CD4-positive, alpha-beta T cell treated with Interleukin-12 subunit alpha and Interleukin-12 subunit beta, for 1 hour (primary cell): ENCODE measurements at places on chromosomes 3 and 15.

GRCh38 chr15:56927816-56928215 lies 9.4 kb downstream of the TCF12 start:
- no peak for DNase-seq

DNA sequence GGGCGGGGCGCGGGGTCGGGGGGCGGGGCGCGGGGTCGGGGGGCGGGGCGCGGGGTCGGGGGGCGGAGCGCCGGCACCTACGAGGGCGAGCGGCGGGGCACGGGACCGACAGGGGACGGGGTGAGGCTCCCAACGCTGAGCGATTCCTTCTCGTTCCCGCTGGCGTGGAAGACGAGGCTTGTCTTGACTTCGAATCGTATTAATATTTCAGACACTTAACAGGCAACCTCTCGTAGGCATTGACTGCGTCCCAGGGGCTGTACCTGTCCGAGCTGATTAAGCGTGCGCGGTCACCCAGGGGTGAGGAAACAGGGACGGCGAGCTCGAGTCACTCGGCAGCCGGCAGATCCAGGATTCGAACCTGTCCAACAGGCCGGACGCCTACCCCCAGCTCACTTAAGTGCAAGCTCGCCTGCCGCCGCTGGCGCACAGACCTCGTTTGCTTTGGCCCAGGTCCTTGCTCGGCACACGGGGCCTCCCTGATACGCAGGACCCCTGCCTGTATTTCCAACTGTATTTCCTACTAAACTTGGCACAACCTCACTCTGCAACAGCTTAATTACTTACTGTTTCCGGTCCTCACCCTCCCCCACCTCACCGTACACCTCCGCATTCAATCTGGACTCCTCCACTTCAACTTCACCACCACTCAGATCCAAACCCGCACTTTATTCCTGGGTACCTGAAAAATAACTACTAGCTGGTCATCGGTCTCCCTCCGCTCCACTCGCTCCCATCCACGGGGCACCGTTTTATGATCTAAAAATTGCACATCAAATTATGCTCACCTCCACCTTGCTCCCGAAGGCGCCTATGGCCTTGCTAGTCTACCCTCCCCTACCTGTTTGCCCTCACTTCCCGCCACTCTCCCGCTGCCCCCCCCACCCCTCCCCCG lies 722 bp upstream of the ZXDC start:
- no peak for DNase-seq

GRCh38 chr3:126765187-126766069 lies 61.4 kb downstream of the CHCHD6 start:
- no peak for DNase-seq

DNA sequence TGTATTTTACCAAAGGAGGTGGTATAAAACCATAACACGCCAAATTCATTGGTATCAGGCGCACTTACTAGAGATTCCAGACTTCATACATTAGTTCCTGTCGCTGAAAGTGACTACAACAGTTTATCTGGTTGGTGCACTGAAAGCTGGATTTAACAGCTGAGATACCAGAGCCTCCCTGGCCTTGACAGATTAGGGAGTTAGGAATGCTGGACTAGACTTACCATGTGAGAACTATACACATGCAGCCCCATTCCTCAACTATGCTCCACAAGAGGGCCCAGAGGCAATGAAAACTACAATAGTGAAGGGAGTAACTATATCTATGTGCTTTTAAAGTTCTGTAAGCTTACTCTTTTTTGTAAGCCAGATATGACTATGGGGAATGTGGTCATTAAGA lies 174.4 kb downstream of the STAG1 start:
- no peak for DNase-seq

- no peak for DNase-seq
These were observed 75.1 kb upstream of the OSTN start for GRCh38 chr3:191123946-191124345.

DNA sequence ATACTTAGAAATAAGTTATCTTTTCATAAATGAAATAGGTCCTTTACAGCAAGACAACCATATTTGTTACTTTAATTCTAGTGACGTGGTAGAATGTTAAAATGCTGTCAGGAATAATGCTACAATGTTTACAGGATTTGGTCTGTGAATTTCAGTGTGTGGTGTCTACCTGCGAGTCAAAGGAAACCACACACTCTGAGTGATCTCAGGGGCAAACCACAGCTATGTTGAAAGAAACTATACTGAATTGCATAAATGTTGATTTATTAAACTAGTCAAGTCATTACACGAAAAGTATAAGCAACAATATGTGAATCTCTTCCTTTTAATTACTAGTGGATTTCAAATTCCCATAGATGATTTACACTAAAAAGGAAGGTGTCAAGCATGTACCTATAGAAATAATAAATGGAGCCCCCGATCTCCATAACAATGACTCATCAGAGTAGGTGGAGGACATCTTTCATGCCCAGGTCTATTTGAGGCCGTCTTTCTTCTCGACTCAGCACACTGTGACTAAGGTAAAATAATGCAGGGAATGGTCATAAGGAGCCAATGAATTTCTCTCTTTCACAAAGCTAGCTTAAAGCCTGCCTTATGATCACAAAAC lies 463.0 kb downstream of the ERC2 start:
- no peak for DNase-seq

- no peak for DNase-seq
These were observed 96.0 kb downstream of the VPS8 start for GRCh38 chr3:184907681-184908649.

- peak; percentile 96 for DNase-seq
These were observed at the start of gene EHD4 for GRCh38 chr15:41972253-41973242. Gene EHD4, minus strand, starts transcription at chr15:41972557. Its CDS starts 63 bp downstream, at chr15:41972494.

- no peak for DNase-seq
These were observed 39.9 kb upstream of the TBL1XR1 start for GRCh38 chr3:177237206-177237605.

DNA sequence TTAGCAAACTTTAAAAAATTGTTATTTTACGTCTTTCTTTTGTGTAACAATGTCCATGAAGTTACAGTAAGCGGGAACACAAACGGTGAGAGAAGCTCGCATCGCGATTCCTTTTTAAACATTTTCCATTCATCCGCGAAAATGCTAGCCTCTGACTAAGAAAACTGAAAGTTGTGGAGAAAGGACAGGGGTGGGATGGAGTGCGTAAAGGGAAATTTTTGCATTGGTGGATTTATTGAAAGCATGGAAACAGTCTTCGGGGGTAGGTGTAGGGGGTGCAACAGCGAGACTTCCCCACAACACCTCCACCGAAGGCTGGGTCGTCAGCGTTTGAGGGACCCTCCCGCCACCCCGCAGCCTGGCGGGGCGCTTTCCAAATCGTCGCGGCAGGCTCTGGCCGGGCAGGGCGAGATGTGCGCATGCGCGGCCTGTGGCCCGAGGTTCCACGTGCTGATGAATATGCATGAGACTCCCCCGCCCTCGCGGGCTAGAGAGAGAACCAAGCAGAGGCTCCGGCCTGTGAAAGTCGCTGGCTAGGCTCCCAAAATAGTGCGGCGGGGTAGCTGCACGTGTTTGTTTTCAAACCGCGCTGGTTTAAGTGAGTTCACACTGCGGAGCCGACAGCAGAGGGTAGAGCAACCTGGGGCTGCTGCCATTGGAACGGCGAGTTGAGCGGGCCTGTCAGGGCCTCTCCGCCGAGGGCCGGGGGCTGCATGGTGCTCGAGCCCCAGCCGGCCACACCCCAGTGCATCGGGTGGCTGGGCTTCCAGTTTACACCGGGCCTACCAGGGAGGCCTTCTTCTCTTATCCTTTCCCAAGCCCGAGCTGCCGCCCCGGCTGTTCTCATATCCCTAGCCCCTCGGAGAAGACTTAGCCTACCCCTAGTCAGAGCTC lies 9.9 kb downstream of the ZIC1 start:
- no peak for DNase-seq
